ENCODE measurements at places on chromosomes 5 and 9. TPM values are rescaled to one million over a fixed set of nuclear protein-coding genes. Genes with fewer than 3 reads are reported as not detected.
A peak's percentile ranks its signal among the peaks of the same experiment; 100 is the strongest.

DNA sequence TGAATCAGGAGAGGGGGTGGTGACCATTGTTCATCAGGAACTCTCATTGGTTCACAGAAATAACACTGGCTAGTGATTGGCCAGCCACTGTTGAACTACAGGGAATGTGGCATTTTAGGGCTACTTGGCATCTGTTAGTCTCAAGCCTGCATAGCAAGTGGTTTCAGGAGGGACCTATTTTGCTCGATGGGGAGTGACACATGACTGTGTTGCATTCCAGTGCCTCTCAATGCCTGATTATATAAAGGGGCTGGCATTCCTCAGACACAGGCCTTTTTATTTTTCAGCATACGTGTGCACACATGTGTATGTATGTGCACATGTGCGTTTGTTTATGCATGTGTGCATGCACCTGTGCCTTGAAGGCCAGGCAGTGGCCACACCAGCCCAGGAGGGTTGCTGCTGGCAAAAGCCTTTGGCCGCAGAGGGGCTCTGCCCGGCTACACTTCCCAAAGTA is 23.2 kb downstream of the FGD3 start:
- DNase-seq = no peak

- DNase-seq = no peak
Observed at GRCh38 chr5:136677217-136677616, 311.9 kb upstream of the TRPC7 start.

DNA sequence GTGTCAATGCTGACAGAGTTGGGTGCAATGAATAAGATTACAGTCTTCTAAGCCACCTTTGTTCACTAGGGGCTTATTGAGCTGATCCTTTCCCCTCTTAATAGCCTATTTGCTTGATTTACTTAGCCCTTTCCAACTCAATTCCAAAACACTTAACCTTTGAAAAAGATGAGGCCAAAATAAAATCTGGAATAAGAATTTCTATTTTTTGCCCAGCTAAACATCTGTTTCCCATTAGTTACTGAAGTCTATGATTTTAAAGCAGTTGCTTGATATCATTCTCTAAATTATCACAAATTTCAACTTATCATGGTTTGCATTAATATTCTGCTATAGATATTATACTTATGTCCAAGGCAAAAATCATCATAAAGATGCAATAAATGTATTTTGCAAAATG is 1272.0 kb upstream of the ACO1 start:
- DNase-seq = no peak

- no peak for DNase-seq
Observed at GRCh38 chr9:116497095-116497890, 189.8 kb upstream of the TRIM32 start.

GRCh38 chr9:92293452-92294296 is at the start of gene IARS1:
Gene IARS1, minus strand, starts transcription at chr9:92293697. Its CDS starts 4,278 bp downstream, at chr9:92289419.
- DNase-seq = peak; percentile 97

- no peak for DNase-seq
Observed at GRCh38 chr5:71471193-71471592, 15.7 kb downstream of the BDP1 start.

DNA sequence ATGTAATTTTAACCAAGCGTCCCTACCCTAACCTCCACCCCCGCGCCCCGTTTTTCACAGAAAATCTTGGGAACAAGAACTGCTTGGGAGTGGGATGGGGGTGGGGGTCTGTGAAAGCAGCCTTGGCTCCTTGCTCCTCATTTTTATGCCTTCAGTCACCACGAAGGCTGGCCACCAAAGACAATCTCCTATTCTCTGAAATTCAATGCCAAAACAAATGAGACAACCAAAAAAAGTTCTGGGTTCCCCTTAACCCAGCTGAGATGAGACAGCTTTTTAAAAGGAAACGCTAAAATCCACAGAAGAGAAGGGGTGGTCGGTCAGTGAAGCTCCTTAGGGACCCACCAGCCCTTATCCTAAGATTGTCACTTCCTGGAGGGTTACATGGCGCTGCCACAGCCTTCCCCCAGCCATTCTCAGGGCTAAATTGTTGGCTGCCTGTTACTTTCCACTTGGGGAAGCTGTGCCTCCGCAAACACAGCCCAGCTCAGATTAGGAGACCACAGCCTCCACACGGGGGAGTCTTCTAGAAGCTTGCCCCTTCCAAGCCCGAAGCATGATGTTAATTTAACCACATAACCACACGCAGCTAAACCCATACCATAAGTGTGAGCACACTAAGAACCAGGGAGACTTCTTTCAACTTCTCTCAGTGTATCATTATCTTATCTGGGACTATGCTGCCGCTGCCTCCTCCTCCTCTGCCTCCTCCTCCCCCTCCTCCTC is 136.3 kb downstream of the FOXD1 start:
- peak; percentile 29 for DNase-seq

GRCh38 chr5:68883436-68883835 is 210.4 kb upstream of the SLC30A5 start:
- no peak for DNase-seq

DNA sequence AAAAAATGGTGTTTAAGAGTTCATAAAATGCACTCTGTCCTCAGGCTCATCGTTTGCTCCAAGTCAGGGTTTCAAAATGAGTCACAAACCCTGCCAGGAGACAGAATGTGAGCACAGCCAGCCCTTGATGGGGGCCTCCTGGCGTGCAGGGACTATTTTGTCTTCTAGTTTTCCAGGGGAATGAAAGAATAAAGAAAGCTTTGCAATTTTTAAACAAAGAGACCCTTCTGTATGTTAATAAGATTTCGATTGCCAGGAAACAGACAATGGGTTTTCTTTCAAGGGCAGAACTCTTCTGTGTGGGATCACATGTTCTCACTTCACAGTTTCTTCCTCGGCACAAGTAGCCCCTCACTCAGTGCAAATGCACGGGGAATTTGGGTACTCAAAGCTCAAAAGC is 121.4 kb upstream of the C6 start:
- peak; percentile 32 for DNase-seq

Gene THBS4
- total RNA-seq = 0.48 TPM

Gene FAM78A
- total RNA-seq = 0.52 TPM

Measured in hepatocyte (in vitro differentiated cells).